Activated effector memory CD4-positive, alpha-beta T cell treated with Interleukin-2 at 50 U/mL for 16 hours (primary cell): ENCODE measurements at places on chromosomes 4 and X.

GRCh38 chrX:69398881-69399280 is 105.2 kb upstream of the NALF2 start:
- no peak for DNase-seq

- no peak for DNase-seq
These were observed 125.9 kb upstream of the ETNPPL start for GRCh38 chr4:108888769-108889168.

GRCh38 chr4:20386906-20387305 is 135.2 kb downstream of the SLIT2 start:
- DNase-seq: no peak

DNA sequence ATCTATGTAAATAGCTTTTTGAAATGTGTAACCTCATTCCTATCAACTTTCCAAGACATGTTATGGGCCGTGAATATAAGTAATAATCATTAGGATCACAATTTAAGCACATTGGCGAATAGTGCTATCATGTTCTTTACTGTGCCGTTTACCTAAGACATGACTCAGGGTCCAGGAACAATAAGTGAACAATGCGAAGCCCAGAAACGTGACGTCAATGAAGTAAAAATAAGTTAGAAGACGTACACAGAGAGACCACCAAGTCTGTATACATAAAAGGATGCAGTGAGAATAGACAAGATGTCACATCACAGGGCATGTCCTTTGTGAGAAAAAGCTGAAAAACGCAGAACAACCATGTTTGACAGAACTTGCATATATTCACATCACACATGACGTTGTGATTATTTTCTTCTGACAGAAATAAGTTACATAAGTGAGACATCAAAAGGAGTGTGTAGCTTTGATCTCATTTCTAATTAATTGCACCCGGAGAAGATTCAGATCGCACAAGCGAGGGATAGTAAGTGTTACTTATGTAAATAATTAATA is 49.4 kb upstream of the FAT1 start:
- no peak for DNase-seq

DNA sequence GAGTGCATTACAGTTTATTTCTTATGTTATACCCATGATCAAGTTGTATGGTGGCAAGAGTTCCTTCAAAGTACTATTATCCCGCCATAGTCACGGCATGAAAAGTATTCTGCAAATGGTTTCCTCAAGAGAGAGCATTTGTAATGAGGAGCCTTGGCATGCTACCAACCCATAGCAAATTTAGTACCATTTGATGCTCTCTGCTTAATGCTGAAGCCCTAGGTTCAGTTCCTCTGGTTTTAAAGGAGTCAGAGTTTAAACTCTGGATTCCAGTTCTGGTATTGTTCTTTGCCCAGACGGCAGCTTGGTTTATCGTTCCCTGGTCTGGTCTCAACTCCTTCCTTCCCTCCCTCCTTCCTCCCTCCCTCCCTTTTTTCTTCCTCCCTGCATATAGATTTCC is 371.3 kb downstream of the BMPR1B start:
- DNase-seq: no peak

- no peak for DNase-seq
These were observed 18.3 kb downstream of the GAB1 start for GRCh38 chr4:143354990-143355389.

DNA sequence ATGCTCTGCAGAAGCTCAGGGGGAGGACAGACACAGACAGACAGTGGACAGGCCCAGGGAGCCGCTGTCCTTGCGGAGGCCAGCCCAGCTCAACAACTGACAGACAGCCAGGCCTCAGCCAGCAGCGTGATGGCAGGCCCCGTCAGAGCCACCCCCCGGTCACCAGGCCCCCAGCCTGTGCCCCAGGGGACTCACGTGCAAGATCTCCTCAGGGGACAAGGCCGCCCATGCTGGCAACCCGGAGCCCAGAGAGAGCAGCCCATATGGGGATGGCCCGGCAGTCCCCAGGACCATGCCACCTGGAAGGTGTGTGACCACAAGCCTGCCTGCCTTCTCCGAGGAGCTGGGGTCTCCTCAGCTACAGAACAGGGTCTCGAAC is 28.0 kb upstream of the MXD4 start:
- DNase-seq: no peak

- DNase-seq: no peak
These were observed 11.6 kb upstream of the HADH start for GRCh38 chr4:107977966-107978705.

- DNase-seq: no peak
These were observed 175.5 kb upstream of the GPRIN3 start for GRCh38 chr4:89482926-89483595.

DNA sequence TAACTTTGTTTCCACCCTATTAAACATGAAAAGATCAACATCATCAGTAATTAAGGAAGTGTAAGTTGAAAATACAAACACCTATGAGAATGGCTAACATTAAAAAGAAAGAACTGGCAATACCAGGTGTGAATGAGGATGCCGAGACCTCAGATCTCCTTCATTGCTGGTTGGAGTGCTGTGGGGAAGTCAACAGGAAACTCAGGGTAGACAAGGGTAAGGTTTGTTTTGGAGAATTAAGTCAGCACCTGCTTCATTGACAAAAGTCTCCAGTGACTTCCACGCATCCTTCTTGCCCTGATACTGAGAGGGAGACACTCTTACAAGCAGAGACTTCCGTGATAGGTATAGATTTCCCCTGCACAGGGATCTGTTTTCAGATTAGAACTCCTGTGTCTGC is 106.1 kb downstream of the IRF2 start:
- no peak for DNase-seq

DNA sequence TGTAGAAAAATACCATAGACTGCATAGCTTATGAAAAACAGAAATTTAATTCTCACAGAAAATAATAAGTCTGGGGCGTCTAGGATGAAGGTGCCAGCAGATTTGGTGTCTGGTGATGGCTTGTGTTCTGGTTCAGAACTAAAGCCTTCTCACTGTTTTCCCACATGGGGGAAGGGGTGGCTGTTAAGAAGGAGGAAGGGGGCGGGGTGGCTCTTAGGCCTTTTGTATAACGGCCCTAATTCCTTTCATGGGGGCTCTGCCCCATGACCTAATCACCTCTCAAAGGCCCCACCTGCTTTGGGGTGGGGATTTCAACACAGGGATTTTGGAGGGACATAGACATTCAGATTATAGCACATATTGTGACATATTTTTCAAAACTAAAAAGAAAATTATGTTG is 173.2 kb upstream of the TECRL start:
- no peak for DNase-seq
